ENCODE measurements at places on chromosomes 7 and 10.
A peak's percentile ranks its signal among the peaks of the same experiment; 100 is the strongest.

DNA sequence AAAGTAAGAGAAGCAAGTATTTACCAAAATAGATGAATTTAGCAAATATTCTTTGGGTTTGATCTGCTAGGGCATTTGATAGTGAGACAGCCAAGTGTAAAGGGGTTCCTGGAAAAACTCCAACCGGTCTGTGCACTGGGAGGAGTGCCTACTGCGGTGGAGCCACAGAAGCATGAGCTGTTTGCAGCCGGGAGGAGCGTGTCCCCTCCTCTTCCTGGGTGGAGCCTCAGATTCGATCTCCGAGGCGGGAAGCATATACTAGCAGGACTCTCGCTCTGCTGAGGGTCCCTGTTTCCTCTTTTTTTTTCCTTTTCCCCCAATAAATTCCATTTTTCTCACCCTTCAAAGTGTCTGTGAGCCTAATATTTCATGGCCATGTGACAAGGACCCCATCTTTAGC, 45.1 kb upstream of the MET start:
- no peak for DNase-seq

DNA sequence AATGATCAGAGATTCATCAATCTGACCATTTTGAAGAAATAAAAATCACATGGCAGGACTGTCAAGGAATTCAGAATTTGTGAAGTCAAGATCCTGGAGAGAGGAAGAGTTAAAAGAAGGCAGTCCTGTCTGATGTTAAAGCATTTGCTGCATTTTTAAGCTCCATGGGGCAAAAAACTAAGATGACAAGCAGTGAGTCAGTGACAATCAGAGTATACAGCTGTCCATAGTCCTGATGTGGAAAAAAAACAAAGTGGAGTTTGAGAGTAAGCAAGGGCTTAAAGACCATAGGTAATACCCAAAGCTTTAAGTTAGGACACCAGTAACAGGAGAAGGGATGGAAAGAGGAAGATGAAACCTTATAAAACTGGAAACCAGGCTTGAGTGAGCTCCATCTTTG, 412.7 kb upstream of the ANKRD30A start:
- DNase-seq: no peak

- DNase-seq: peak; percentile 28
These were observed 604.1 kb downstream of the GALNT17 start for GRCh38 chr7:71735961-71736556.

GRCh38 chr7:130804220-130804619, 70.2 kb upstream of the KLF14 start:
- peak; percentile 15 for DNase-seq

DNA sequence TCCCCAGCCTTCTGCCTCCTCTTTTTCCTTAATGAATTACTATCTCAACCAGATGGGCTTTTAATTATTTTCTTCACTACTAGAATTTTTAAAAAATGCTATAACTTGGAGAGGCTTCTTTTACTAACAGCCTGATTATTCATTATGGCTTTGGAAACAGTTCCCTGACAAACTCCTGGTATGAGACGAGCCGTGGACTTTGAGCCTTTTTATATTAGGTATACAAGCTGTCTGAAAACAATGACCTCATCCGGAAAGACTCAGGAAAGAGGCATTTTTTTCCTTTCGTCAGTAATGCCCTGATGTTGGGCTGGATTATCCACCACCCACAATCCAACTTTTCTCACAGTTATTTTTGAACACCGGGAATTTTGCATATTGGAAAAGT, 26.7 kb upstream of the ABLIM1 start:
- peak; percentile 66 for DNase-seq

DNA sequence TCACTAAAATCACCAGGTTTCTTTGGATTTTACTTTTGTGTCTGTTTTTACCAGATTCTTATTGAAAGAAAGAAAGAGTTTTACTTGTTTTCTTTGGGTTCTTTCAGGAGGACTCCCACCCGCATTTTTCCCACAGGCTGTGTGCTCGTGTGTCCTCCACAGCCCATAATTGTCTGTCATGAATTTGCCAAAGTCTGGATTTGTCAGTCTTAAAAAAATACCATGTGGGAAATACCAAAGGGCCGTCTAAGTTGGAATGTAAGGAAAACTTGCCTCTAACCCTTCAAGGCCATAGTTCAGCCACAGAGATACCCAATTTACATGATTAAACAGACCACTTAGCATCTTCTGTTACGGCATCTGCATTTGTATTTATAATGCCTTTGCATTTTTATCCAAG, 41.3 kb upstream of the INHBA start:
- DNase-seq: peak; percentile 19

GRCh38 chr7:69903410-69903809, 305.1 kb downstream of the AUTS2 start:
- DNase-seq: no peak

- DNase-seq: no peak
These were observed 302.1 kb upstream of the IMMP2L start for GRCh38 chr7:111864291-111864976.

DNA sequence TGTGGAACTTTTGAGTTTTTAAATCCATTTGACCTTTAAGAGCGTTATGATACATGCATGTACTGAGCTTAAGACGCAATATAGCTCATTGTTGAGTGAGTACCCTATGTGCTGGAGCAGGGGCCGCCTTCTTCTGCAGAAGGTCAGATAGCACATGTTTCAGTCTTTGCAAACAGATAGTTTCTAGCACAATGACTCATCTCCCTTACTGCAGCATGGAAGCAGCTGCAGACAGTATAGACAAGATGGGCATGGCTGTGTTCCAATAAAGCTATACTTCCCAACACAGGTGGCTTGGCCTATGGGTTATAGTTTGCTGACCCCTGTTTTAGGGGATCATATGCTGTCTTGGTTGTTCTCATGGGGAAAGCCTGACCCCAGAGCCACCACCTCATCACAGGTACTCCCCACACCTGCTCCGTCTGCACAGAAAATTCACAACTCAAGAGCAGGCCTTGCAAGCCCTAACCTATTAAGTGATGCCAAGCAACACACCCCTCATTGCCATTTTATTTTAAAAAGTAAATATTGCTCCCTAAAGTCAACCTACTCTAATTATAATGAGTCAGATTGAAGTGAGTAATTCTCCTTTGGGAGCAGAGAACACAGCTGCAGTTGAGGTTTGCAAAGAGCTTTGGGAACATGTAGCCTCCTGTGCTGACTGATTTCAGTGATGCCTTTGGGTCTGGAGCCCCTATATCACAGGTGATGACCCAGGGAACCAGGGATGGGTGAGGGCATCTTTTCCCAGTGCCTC, 330.1 kb downstream of the PAXIP1 start:
- DNase-seq: no peak

DNA sequence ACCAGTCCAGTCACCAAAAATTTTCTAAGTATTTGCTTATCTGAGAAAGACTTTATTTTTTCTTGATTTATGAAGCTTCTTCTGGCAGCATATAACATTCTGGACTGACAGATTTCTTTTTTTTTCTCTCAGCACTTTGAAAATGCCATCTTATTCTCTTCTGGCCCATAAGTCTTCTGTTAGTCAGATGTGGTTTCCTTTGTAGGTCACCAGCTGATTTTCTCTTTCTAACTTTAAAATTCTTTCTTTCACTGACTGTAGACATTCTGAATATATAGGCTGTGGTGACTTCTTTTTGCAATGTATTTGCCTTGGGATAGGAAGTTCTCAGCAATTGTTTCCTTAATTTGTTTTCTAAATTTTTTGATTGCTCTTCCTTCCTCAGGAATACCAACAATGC, 172.5 kb downstream of the CCDC7 start:
- DNase-seq: peak; percentile 24

DNA sequence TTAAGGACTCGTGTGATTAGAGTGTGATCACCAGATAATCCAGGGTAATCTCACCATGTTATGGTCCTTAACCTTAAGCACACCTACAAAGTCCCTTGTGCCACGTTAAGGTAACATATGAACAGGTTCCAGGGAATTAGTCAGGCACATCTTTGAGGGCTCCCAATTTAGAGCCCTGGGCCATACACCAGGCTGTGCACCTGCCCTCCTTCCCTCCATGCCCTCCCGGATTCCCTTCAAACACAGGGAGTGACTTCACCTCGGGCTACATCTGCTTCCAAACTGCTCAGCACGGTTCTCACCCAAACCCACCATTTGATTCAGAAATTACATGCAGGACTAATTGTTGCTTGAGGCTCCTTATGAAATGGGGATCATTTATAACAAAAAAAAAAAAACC, 93.9 kb upstream of the HABP2 start:
- no peak for DNase-seq

DNA sequence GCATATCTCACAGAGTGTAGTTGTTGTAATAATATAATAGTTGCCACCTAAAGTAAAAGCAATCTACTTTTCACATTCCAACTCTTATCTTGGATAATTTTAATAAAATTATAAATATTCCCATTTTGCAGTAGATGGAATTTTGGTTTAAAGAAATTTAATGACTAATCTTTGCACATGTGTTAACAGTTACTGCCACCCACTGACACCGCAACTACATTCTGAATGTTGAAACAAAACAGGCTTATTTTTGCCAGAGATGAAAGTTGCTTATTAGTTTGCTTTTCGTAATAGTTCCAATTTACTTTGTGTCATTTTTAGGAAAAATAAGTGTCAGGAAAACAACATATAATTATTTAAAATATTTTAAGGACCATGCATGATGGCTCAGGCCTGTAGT, 557.5 kb upstream of the PCDH15 start:
- no peak for DNase-seq

All from amniotic epithelial cell (primary cell).